Activated CD4-positive, CD25-positive, alpha-beta regulatory T cell treated with anti-CD3 and anti-CD28 coated beads, Interleukin-2, amount 50 U/mL, for 72 hours (primary cell): ENCODE measurements at places on chromosomes 12 and 14.

- DNase-seq: peak; percentile 95
Measured at GRCh38 chr12:69157023-69157655, 82.2 kb upstream of the CPSF6 start.

- no peak for DNase-seq
Measured at GRCh38 chr12:29882846-29883245, 99.1 kb upstream of the TMTC1 start.

GRCh38 chr12:4257442-4257841 is 16.1 kb upstream of the CCND2 start:
- no peak for DNase-seq

DNA sequence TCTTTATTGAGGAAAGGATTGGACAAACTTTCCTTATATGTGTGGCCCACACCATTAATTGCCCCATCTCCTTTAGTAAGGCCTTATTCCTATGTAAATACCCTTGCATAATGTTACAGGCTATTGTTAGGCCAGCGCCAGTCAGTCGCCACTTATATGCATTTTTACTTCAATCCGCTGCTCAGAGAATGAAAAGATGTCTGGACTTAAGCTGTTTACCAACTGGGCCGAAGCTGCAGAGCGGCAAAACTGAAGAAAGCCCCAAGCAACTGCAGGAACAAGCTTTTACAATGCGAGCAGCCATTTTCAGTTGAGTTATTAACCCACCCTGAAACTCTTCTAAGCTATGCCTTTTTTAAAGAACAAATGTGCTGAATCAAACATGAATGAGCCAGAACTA is 92.1 kb upstream of the OTX2 start:
- DNase-seq: no peak

- no peak for DNase-seq
Measured at GRCh38 chr12:108804271-108804953, 53.0 kb downstream of the SSH1 start.

DNA sequence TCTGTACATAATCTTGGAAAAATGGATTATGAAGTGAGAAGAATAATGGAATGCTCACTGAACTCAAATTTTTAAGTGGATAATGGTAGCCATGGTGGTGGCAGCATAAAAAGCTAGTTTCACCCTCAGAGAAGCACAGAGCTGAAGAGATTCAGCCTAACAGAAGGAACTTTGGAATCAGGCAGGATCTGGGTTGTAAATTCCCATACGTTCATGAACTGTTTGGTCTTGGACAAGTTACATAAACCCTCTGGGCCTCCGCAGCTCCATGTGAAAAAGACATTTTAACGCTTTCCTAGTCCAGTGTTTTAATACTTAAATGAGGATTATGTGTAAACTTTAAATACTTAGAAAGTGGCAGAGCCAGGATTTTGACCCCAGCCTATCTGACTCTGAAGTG is 26.6 kb downstream of the JKAMP start:
- no peak for DNase-seq

- DNase-seq: no peak
Measured at GRCh38 chr12:64560396-64561301, 49.6 kb upstream of the RASSF3 start.

DNA sequence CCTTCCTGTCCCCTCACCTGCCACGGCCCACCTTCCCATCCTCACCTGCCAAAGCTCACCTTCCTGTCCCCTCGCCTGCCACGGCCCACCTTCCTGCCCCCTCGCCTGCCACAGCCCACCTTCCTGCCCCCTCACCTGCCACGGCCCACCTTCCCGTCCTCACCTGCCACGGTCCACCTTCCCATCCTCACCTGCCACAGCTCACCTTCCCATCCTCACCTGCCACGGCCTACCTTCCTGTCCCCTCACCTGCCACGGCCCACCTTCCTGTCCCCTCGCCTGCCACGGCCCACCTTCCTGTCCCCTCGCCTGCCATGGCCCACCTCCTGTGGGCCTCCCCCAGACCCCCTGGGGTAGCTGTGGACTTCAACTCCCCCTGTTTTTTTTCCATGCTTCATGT is 48.8 kb upstream of the GPR68 start:
- no peak for DNase-seq

- DNase-seq: no peak
Measured at GRCh38 chr12:94563286-94563685, 87.1 kb downstream of the TMCC3 start.

DNA sequence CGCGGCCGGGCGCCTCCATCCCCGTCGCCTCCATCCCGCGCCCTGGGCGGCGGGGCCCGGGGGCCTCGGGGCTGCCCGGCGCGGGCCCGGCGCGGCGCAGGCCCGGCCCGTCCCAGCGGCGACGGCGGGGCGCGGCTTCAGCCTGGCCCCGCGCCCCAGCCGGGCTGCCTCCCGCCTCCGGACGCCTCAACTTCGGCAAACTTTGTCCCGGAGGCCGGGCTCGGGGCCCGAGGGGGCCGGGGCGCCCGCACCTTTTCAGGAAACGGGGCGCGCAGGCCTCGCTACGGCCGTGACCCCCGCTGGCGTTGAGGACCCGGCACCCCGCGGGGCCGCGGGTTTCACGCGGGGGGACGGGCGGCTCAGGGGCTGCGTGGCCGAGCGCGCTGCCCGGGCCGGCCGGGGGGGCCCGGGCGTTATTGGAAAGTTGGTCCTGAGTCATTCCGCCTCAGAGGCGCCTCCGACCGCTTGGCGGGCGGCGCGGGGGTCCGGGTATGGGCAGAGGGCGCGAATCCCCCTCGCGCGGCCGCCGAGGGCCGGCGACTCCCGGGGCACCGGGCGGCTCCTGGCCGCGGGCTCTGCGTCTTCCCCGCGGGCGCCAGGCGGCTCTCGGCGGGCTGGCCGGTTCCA is 575 bp downstream of the TRAF3 start:
- DNase-seq: peak; percentile 51

GRCh38 chr14:100039903-100040302 is 25.3 kb upstream of the EVL start:
- no peak for DNase-seq

DNA sequence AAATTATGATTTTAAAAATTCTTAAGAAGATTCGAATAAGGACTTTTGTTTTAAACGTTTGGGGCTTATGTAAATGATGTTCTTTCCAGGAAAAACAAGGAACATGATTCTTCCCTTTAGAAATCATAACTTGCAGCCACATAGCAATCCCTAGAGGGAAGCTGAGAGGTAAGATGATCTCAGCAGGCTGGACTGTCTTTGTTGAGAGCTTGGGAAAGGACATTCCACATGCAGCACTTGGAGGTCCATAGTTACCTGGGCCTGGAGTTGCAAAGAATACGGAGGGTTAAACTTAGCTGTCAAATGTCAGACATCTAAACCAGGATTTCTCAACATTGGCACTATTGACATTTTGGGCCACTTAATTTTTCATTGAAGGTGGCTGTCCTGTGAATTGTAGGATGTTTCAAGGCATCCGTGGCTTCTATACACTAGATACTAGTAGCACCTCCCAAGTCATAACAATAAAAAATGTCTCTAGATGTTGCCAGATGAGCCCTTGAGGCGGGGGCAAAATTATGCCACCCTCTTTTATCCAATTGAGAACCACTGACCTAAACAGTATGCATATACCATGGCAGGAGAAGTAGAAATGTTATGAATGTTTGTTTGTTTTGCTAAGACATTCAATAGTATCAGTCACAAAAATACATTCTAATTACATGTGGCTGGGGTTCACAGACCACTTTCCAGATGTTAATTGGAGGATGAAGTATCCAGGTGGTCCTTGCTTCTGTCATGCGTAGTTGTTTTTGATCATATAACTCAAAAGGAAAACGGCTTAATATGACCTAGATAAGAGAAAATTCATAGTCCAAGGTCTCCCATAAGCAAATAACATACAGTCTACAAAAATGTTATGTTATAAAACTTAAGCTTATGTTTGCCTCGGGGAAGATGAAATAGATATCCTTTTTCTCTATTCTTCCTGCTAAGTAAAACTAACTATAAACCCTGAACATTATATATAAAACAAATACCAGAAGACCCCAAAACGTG is 30.5 kb downstream of the TTC6 start:
- DNase-seq: no peak

DNA sequence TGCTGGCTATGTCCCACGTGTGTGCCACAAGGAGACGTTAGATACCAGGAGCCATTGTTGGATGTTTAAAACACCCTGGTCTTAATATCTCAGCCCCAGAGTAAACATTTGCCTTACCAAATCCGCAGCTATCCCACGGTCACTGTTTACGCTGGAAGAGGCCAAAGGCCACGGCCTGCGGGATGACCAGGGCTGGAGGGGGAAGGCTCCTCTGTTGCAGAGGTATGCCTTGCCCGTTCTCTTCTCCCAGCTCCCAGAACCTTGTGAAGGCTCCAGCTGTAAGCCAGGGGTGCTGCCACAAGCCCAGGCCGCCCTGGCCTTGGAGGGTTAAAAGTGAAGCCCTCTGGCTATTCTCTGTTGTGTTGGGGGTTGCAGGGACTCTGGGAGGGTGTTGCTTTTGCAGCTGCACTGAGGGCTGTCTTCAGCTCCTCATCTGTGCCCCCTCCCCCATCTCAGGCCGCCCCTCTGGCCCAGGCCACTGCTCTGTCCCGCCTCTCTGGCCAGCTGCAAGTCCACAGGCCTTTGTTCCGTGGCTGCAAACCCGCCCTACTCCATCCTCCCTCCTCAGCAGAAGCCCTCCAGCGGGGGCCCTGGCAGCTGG is 2.5 kb downstream of the PLEKHG3 start:
- DNase-seq: no peak

DNA sequence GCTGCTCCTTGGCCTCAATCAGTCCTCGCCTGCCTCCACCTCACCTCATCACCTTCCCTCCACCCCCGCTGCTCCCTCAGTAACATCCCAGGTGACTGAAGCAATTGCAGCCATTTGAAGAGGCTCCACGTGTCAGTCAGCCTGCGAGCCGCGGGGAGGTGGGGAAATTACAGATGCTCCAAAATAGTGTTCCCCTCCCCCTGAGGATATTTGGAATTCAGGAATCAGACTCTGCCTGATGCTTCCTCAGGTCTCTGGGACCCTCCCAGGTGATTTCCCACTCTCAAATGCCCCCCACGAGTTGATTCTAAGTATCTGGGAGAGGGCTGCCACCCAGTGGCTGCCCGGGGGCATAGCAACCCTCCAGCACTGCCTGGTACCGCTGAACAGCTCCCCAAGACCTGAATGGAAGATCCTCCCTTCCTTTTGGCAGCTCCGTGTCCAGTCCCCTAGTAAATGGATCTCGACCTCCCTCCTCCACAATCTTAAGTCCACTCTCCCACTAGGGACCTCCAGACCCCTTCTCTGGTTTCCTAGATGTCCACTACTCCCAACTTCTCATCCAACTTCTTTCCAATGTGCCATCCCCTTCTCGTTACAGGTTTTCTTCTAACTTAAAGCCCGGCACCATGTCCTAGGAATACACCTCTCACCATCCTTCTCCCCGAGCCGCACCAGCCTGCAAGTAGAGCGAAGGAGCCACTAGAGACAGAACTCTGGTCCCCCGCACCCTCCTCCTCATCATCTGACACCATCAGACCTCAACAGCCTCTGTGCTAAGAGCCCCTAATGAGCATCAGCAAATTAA is 1.4 kb upstream of the ASIC1 start:
- peak; percentile 67 for DNase-seq

DNA sequence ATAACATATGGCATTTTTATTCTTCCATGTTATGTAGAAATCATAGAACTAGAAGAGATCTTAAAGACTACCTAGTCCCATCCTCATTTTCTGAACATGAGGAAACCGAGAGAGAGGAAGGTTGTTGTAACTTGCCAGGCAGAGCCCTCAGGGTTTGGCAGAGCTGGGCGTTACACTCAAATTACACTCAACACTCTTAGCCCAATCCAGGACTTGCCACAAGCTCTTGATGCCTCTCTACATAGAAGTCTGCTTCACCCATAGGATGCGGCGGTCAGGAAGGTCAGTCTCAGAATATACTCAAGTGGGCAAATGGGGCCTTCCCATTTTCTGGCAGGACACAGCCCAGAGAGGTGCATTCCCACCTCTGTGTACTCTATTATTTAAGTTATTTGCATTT is 208.1 kb downstream of the ZFP36L1 start:
- no peak for DNase-seq

DNA sequence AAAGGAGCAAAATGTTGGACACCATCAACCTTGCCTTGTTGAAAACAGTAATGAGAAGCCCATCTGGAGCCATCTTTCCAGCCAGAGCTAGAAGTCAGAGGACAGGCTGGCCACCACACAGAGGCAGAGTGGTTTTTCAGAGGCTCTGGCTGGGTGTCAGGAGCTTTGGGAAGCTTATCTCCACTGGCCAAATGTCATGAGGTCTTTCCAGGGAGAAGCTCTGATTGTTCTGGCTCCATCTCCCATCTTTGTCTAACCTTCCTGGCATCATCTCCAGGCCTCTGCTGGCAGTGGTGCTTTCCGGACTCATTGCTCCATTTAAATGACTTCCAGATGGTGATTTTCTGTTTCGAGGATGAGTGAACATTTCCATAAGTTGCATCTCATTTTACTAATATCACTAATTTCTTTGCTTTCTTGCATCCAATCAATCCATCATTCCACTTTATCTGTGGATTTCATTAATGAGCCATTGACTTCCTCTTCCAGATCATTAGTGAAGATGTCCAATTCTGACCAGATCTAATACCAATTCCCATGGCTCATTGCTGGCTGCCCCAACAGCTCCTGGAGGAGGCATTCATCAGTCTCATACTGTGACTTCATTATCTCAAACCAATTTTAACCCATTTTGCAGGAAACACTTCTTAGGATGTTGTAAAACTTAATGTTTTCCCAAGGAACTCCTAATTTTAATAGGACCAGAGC is 35.3 kb upstream of the TMTC1 start:
- DNase-seq: no peak

DNA sequence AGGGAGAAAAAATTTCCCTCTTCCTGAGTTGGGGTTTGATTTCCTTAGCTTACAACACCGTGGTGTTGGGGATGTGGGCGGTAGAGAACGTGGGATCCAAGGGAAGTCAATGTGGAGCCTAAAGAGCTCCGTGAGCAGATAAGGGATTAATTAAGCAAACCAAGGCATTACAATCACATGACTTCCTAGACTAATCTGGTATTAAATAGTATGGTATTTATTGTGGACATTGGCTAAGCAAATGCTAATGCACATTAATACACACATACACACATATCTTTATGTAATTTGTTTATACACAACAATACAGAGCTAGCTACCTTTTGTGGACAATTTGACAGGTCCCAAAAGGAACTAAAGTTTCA is 791 bp upstream of the RNF41 start:
- DNase-seq: no peak

- DNase-seq: no peak
Measured at GRCh38 chr12:132610051-132610759, at the start of gene LRCOL1. LRCOL1 (minus strand) TSS chr12:132610582; CDS start chr12:132606251, 4,331 bp downstream.
